ENCODE measurements at places on chromosomes 6 and 20.

DNA sequence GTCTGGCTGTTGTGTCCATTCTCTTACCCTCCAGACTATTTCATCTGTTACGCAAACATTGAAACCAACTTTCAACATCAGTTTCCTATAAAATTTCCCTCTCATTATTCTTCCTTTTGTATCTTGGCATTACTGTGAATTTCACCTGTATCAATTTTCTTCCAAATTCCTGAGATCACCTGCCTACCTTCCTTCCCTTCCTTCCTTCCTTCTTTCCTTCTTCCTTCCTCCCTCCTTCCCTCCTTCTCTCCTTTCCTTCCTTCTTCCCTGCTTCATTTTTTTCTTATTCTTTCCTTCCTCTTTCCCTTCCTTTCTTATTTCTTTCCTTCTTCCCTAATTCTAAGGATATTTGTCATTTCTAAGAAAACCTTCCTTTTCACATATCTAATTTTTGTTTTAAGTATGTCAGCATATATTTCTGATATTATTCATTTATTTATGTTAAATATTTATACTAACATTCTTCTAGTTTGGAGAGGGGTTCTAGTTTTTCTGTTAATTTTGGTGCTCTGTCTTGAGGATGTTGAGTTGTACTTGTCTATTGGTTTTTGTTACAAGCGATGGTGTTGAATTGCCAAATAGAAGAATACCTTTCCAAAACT lies 4.8 kb upstream of the SLC17A3 start:
- no peak for DNase-seq

DNA sequence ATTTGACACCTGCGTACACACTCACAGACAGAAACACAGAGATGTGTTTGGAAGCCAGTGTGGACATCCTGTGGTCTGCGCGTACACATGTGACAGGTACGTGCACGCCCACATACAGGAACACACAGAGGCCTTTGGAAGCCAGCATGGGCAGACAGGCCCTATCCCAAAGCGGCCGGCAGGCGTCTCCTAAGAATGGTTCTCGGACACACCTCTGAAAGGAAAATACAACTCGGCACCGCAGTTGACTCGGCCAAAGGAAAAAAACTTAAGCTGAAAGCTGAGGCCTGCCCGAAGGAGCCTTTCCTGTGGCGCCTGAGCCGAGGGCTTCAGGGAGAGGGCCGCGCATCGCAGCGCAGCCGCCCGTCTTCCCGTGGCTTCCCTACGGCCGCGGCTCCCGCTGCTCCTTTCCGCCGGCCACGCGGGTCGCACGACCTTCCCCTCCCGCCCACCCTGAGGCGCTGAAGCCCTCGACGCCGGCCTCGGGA lies 1.4 kb upstream of the CEP43 start:
- DNase-seq: peak; percentile 35

GRCh38 chr20:2301164-2301622 lies 5.4 kb downstream of the TGM3 start:
- no peak for DNase-seq

- no peak for DNase-seq
These were observed 27.1 kb upstream of the HAO1 start for GRCh38 chr20:7967199-7967844.

- DNase-seq: no peak
These were observed 85.1 kb downstream of the LYRM4 start for GRCh38 chr6:5175635-5176034.

GRCh38 chr6:79997728-79998127 lies 6.7 kb upstream of the TTK start:
- no peak for DNase-seq

- no peak for DNase-seq
These were observed 48.7 kb upstream of the CLVS2 start for GRCh38 chr6:122947355-122947754.

DNA sequence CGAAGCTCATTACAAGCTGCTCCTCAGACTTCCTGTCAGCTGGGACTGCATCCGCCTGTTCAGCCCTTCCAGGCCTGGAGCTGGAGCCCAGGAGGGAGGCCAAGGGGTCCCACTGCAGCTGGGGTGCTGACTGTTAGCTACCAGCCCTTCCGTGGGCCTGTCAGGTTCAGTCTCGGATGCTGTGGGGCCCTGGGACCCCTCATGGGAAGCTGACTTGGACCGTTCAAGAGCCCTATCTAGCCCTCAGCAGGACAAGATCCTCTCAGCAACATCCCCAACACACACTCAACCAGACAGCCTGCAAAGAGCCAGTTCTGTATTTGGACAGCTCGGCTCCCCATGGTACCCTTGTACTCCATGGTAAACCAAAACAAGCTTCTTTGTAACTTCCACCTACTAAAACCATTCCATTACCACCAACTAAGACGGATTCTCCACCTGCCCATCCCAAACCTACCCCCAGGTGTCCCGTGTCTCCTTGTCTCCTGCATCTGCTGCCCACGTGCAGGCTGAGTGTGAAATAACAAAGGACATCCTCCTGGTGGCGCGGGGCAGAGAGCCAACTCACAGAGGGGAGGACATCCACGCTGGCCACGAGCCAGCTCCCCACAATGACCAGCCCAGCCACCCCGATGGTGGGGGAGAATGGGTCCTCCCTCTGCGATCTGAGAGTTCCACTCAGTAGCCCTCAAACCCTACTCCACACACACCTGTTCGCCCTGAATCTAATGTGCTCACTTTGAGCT lies 111.2 kb downstream of the TAF4 start:
- DNase-seq: peak; percentile 35

DNA sequence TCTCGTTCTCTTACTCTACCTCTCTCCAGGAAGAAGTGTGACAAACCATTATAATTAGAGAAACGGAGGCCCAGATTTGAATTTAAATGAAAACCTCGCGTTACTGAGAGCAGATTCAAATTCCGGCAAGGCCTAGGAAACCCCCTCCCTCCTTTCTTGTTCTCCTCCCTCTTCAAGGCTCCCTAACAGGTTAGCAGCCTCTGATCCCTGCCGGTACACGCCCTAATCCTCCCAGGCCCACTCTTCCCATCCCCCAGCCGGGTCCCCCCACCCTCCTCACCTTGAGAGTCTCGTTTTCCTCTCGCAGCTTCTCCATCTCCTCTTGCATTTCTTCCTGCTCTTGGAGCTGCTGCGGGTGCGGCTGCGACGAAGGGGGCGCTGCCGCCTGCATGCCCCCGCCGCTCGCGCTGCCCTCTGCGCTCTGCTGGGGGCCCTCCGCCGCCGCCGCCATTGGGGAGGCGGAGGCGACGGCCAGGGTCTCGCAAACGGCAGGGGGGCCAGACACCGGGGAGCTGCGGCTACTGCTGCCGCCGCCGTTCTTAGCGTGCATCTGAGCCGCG lies 3.8 kb downstream of the MTCL3 start:
- DNase-seq: peak; percentile 79

GRCh38 chr6:111718990-111719389 lies 113.3 kb upstream of the TRAF3IP2 start:
- no peak for DNase-seq
